ENCODE measurements at places on chromosomes 3 and 15. TPM values are rescaled to one million over a fixed set of nuclear protein-coding genes. Genes with fewer than 3 reads are reported as not detected.

The CCK gene
- total RNA-seq, result 0.50 TPM

DNA sequence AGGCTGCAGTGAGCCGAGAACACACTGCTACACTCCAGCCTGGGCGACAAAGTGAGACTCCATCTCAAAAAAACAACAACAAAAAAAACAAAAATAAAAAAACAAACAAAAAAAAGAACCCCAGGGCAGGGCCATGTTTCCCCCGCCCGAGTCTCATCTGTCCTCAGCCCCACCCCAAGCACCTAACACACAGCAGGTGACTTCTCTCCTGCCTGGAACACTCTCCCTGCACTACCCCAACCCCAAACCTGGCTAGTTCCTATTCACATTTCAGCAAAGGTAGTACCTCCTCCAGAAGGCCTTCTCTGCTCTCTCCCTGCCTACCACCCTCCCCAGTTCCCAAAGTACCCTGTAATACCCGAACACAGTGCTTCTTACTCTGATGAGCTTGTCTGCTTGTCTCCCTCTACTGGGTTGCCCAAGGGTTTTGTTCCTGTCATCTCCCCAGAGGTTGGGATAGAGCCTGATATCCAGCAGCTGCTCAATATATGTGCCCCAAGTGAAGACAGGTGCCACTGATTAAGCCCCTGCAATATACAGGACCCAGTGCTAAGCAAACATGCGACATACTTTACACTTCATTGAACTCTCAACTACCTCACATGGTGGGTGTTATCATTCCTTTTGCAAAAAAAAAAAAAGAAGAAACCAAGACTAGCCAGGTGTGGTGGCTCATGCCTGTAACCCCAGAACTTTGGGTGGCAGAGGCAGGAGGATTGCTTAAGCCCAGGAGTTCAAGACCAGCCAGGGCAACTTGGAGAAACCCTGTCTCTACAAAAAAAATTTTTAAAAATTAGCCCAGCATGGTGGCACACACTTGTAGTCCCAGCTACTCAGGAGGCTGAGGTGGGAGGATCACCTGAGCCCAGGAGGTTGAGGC is 103.6 kb downstream of the DAPK2 start:
- H3K4me1 ChIP-seq, result peaks cover 12% of the 10 kb centered on the region
- no peak overlapping the region for H3K27ac ChIP-seq
- no peaks in the 10 kb centered on the region for H3K36me3 ChIP-seq
- peak; percentile 3 for DNase-seq
- no peaks in the 10 kb centered on the region for H3K27me3 ChIP-seq

The ADAMTS7 gene
- 67.1 TPM for total RNA-seq

The GPR27 gene
- 14.7 TPM for total RNA-seq

DNA sequence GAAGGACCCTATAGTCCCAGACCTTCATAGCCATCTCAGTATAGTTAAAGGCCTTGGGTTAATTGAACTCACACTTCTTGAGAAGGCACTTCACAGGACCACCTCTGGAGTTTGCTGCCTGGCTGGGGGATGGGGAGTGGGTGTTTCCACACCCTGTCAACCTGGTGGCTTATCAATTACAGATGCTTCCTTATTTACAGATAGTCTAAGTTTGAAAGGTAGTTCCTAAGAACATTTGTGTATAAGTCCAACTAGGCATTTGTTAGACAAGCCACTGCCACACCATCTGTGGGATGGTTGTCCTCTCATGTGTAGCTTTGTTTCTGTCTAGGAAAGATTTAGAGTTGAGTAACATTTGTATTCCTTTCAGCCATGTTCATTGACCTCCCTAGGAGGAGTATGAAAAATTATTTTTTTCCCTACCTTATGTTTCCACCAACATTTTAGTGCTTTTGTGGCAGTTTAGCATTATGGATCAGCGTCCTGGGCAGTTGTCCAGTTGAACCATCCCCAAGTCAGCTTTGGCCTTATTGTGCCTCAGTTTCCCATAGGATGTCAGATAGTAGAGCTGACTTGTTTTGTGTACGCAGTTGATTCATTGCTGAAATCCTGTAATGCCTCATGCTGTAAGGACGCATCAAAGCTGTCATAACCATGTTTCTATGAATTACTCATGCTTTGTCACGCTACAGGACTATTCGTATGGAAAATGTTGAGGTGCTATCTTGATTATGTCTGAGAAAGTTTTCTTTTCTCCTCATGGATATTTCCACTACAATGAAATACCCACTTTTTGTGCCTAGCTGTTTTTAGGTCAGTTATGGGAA is 21.2 kb upstream of the SIAH2 start:
- no peak overlapping the region for H3K4me3 ChIP-seq
- H3K27ac ChIP-seq, result no peak overlapping the region
- H3K4me1 ChIP-seq, result peaks cover 11% of the 10 kb centered on the region
- no peak for DNase-seq
- peaks cover 2% of the 10 kb centered on the region for H3K36me3 ChIP-seq
- H3K27me3 ChIP-seq, result peaks cover 9% of the 10 kb centered on the region
